ENCODE measurements at places on chromosomes 2 and 18.

GRCh38 chr2:33214436-33214835 is 262.0 kb upstream of the RASGRP3 start:
- peak overlapping the region; percentile 91 for H3K27ac ChIP-seq
- peaks cover 97% of the 10 kb centered on the region for H3K4me1 ChIP-seq
- H3K36me3 ChIP-seq, result no peaks in the 10 kb centered on the region
- H3K27me3 ChIP-seq, result no peaks in the 10 kb centered on the region

DNA sequence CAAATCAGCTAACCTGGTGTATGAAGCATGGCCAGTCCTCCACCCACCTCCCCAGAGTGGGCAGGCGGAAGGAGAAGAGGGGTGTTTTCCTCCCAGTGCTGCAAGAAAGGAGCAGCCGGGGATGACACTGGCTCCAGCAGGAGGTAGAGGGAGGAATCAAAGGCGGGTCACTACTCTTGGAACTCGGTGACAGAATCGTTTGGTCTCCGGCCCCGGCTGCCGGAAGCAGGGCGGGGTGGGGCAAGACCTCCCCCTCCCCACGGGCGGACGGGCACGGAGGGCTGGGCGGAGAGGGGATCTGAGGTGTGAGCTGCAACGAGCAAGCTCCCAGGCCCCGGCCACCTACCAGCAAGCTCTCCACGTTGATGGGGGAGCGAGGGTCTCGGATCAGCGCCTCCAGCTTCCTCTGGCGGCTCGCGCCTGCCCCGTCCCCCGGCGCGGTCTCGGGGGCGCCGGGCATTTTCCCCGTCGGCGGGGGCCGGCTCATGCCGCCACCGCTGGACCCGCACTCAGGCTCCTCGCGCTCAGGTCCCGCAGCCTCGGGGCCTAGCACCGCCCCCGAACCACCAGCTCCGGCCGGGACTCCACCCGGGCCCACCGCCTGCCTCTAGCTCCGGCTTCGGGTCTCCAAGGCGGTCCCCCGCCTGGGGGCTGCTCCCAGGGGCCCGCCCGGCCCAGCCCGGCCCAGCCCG is 640 bp downstream of the ROCK2 start:
- no peak for DNase-seq
- H3K36me3 ChIP-seq, result no peaks in the 10 kb centered on the region
- H3K4me1 ChIP-seq, result peaks cover 23% of the 10 kb centered on the region
- H3K4me3 ChIP-seq, result peak overlapping the region; percentile 82
- H3K27ac ChIP-seq, result peak overlapping the region; percentile 100
- H3K27me3 ChIP-seq, result no peaks in the 10 kb centered on the region

- no peaks in the 10 kb centered on the region for H3K36me3 ChIP-seq
- no peak overlapping the region for H3K4me3 ChIP-seq
- DNase-seq, result no peak
These were observed 189.3 kb downstream of the RNF152 start for GRCh38 chr18:61703508-61703907.

DNA sequence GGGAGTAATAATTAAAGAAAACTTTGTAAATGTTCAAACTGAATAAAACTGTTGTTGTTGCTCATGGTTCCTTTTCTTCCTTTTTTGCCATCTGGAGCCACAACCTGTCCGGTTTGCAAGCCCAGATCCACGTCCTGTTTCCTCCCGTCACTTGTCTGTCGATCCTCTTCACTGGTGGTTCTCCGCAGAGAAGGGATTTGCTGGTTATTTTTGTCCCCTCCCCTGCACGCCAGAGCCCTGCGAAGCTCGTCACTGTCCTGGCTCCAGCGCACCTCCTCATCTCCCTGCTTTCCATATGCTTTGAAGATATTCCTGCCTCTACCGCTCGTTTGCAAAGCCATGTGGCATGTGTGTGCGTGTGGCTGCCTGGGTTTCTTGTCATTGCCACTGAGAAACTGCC is 461.4 kb downstream of the RNF144A start:
- H3K4me3 ChIP-seq, result no peak overlapping the region
- H3K27ac ChIP-seq, result no peak overlapping the region
- H3K27me3 ChIP-seq, result no peaks in the 10 kb centered on the region
- DNase-seq, result no peak

- no peaks in the 10 kb centered on the region for H3K27me3 ChIP-seq
- H3K4me3 ChIP-seq, result peak overlapping the region; percentile 84
- no peaks in the 10 kb centered on the region for H3K36me3 ChIP-seq
- peaks cover 22% of the 10 kb centered on the region for H3K4me1 ChIP-seq
These were observed 3.9 kb upstream of the ID2 start for GRCh38 chr2:8677646-8678592.

GRCh38 chr2:166376873-166377272 is 1.1 kb upstream of the SCN9A start:
- no peak for DNase-seq
- H3K27ac ChIP-seq, result peak overlapping the region; percentile 38
- H3K27me3 ChIP-seq, result no peaks in the 10 kb centered on the region
- peaks cover 13% of the 10 kb centered on the region for H3K4me1 ChIP-seq

DNA sequence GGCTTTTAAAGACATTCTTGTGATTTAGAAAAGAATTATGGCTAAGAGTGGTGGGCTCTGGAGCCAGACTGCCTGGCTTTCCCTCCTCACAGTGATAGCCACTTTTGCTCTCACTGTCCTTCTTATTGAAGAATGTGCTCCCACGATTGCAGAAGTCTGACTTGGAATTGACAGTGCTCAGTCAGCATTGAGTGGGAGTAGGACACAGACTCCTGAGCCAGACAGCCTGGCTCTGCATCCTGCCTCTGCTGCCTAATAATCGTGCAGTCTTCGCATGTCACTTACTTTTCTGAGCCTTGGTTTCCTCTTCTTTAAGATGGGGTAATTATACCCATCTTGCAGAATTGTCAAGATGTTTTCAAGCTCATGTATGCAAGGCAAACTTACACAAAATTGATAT is 23.3 kb downstream of the SPATS2L start:
- no peak overlapping the region for H3K4me3 ChIP-seq
- H3K27me3 ChIP-seq, result no peaks in the 10 kb centered on the region
- H3K4me1 ChIP-seq, result peaks cover 15% of the 10 kb centered on the region
- H3K27ac ChIP-seq, result no peak overlapping the region
- H3K36me3 ChIP-seq, result no peaks in the 10 kb centered on the region

DNA sequence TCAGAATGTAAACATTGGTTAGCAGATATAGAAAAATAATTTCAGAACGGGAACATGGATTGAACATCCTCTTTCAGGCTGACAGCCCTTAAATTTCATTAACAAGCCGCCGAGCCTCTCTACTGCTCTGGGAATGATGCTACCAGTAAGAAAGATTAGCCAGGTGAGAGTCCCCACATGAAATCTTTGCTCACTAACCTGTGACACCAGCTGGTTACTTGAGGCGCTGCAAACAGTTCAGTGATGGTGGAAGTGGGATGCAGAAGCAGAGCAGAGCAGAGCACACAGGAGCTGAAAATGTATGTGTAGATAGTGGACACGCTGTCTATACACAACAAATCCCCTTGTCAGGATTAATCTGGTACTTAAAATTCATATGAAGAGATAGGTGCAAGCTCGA is 721.1 kb downstream of the DPP10 start:
- H3K36me3 ChIP-seq, result no peaks in the 10 kb centered on the region
- no peaks in the 10 kb centered on the region for H3K27me3 ChIP-seq
- no peaks in the 10 kb centered on the region for H3K4me1 ChIP-seq
- no peak overlapping the region for H3K27ac ChIP-seq

GRCh38 chr2:198293281-198293680 is 488.9 kb downstream of the PLCL1 start:
- H3K27me3 ChIP-seq, result no peaks in the 10 kb centered on the region
- no peak for DNase-seq
- H3K36me3 ChIP-seq, result no peaks in the 10 kb centered on the region
- no peak overlapping the region for H3K27ac ChIP-seq
- H3K4me1 ChIP-seq, result no peaks in the 10 kb centered on the region

DNA sequence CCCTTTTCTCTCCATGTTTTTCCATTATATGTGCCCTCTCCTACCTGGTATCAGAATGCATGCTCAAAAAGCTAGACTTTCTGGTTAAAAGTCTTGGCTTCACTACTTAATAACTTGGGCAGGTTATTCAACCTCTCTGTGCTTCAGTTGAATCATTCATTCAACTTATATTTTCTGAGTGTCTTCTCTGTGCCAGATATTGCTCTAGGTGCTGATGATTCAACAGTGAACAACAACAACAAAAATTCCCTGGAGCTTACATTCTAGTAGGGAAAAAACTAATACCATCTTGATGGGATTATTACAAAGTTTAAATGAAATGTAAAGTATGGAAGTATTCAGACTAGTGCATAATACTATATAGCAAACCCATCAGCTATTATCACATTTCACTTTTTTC is 55.2 kb downstream of the SOS1 start:
- DNase-seq, result no peak
- H3K27ac ChIP-seq, result no peak overlapping the region
- H3K4me1 ChIP-seq, result peaks cover 6% of the 10 kb centered on the region

- no peak for DNase-seq
- no peaks in the 10 kb centered on the region for H3K4me1 ChIP-seq
These were observed 200.3 kb downstream of the DPP4 start for GRCh38 chr2:161873707-161874106.

- H3K27me3 ChIP-seq, result no peaks in the 10 kb centered on the region
- no peak overlapping the region for H3K27ac ChIP-seq
- no peaks in the 10 kb centered on the region for H3K4me1 ChIP-seq
- no peak for DNase-seq
- no peak overlapping the region for H3K4me3 ChIP-seq
- no peaks in the 10 kb centered on the region for H3K36me3 ChIP-seq
These were observed 167.9 kb upstream of the NXPH2 start for GRCh38 chr2:138948070-138948539.

- no peak overlapping the region for H3K4me3 ChIP-seq
- H3K4me1 ChIP-seq, result no peaks in the 10 kb centered on the region
- no peaks in the 10 kb centered on the region for H3K27me3 ChIP-seq
- H3K36me3 ChIP-seq, result no peaks in the 10 kb centered on the region
- H3K27ac ChIP-seq, result no peak overlapping the region
- no peak for DNase-seq
These were observed 215.4 kb downstream of the CMPK2 start for GRCh38 chr2:6650311-6650710.

GRCh38 chr2:11663427-11663826 is 6.6 kb downstream of the NTSR2 start:
- no peaks in the 10 kb centered on the region for H3K4me1 ChIP-seq
- H3K27me3 ChIP-seq, result no peaks in the 10 kb centered on the region
- no peak overlapping the region for H3K4me3 ChIP-seq

DNA sequence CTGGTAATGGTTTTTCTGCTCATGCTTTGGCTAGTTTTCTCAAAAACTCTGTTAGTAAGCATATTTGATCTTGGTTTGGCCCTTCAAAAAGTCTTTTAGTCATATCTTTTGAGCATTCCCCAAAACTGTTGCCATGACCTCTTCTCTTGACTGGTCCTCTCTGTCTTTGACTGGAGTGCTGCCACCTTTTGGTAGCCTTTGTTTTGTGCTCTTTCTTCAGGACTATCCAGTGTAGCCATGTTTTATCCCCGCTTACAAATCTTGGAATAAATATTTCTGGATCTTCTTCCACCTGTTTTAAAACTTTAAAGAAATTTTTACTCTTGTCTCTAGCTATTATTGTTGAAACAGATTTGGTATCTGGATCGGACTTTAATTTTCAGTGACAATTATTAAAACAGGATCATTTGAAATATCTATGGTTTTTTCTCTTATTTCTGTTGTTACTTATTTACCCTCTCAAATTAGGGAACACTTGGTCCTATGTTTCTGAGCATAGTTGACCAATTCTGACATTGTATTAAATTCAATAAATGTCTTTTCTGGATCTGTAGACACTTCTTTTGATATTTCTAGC is 965 bp upstream of the ELOA2 start:
- DNase-seq, result no peak
- no peaks in the 10 kb centered on the region for H3K4me1 ChIP-seq
- H3K27ac ChIP-seq, result no peak overlapping the region
- H3K27me3 ChIP-seq, result no peaks in the 10 kb centered on the region

DNA sequence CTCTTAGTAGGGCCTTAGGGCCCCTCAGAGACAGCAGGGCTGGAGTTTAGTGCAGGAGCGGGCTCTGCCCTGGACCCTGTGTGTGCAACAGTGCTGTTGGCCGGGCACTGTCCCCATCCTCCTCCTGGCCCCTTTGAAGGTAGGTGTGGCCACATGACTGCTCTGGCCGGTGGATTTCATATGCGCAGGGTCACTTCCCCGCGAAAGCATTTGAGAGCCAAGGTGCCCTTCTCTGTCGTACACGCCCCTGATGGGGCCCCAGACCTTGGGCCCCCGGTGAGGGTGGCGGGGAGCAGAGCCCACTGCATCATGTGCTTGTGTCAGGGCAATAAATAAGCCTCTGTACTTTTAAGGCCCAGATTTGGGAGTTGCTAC is 15.5 kb downstream of the TMEM177 start:
- H3K27me3 ChIP-seq, result no peaks in the 10 kb centered on the region
- no peak overlapping the region for H3K27ac ChIP-seq
- H3K4me1 ChIP-seq, result peaks cover 9% of the 10 kb centered on the region
- DNase-seq, result no peak

- H3K27me3 ChIP-seq, result no peaks in the 10 kb centered on the region
- no peaks in the 10 kb centered on the region for H3K36me3 ChIP-seq
These were observed 413.3 kb downstream of the BCL11A start for GRCh38 chr2:60140185-60140584.

DNA sequence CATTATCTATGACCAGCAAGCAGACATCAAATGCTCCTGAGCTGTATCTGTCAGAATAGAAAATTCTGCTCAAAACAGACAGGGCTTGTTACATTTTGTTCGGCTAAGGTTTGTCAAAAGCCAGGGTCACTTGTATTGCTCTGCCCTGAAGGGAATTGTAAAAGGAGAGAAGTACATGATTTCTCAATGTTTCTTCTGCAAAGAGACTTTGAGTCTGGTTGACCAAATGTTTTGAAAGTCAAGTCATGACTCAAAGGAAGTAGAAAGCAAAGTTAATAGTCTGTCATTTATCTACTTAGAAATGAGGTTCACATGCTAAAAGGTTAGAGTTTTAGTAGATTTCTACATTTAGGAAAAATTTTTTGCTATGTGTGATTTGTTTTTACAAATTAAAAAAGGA is 1624.1 kb upstream of the ZEB2 start:
- DNase-seq, result no peak
- no peaks in the 10 kb centered on the region for H3K36me3 ChIP-seq
- H3K4me1 ChIP-seq, result no peaks in the 10 kb centered on the region
- H3K27me3 ChIP-seq, result no peaks in the 10 kb centered on the region
- no peak overlapping the region for H3K4me3 ChIP-seq
- H3K27ac ChIP-seq, result no peak overlapping the region

GRCh38 chr2:46161315-46161714 is 135.9 kb upstream of the EPAS1 start:
- H3K4me3 ChIP-seq, result no peak overlapping the region
- no peaks in the 10 kb centered on the region for H3K27me3 ChIP-seq
- peak overlapping the region; percentile 71 for H3K27ac ChIP-seq
- no peak for DNase-seq

GRCh38 chr2:204491528-204491927 is 53.7 kb upstream of the PARD3B start:
- peaks cover 18% of the 10 kb centered on the region for H3K4me1 ChIP-seq
- H3K36me3 ChIP-seq, result no peaks in the 10 kb centered on the region
- no peak for DNase-seq
- no peak overlapping the region for H3K27ac ChIP-seq
- H3K27me3 ChIP-seq, result no peaks in the 10 kb centered on the region
